M059J (cell line): ENCODE measurements at places on chromosomes 7 and 10.

- DNase-seq: no peak
These were observed 8.8 kb upstream of the CNPY1 start for GRCh38 chr7:155555116-155555695.

- no peak for DNase-seq
These were observed 929 bp downstream of the HOXA6 start for GRCh38 chr7:27146491-27147198.

DNA sequence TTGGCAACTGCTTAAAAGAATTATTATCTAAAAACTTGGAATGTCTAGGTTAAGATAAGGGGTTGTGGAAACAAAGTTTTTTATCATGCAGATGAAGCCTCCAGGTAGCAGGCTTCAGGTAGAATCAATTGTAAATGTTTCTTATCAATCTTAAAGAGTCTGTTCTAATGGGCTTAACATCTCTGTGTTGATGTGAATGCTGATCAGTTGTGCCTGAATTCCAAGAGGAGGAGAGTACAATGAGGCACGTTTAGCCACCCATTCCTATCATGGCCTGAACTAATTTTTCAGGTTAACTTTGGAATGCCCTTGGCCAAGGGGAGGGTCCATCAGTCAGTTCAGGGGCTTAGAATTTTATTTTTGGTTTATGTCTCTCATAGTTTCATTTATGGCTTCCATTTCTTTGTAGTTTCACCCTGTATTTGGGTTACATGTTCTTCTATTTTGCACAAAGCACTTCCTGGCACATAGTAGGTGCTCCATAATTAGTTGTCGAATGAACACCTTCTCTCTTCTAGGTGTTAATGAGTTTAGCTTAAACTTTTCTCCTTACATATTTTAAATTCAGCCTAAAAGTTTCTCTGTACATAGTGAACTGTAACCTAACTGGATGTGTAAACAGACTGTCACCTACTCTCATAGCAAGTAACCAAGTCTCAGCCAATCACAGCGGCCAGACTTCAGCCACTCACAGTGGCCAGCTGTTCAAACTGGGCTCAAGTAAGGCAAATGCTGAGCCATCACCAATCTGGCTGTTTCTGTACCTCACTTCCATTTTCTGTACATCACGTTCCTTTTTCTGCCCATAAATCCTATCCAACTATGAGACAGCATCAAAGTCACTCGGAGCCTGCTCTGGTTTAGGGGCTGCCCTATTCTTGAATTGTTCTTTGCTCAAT is 34.7 kb downstream of the ALOX5 start:
- DNase-seq: no peak

GRCh38 chr10:23777153-23777552 is 338.3 kb downstream of the OTUD1 start:
- no peak for DNase-seq

DNA sequence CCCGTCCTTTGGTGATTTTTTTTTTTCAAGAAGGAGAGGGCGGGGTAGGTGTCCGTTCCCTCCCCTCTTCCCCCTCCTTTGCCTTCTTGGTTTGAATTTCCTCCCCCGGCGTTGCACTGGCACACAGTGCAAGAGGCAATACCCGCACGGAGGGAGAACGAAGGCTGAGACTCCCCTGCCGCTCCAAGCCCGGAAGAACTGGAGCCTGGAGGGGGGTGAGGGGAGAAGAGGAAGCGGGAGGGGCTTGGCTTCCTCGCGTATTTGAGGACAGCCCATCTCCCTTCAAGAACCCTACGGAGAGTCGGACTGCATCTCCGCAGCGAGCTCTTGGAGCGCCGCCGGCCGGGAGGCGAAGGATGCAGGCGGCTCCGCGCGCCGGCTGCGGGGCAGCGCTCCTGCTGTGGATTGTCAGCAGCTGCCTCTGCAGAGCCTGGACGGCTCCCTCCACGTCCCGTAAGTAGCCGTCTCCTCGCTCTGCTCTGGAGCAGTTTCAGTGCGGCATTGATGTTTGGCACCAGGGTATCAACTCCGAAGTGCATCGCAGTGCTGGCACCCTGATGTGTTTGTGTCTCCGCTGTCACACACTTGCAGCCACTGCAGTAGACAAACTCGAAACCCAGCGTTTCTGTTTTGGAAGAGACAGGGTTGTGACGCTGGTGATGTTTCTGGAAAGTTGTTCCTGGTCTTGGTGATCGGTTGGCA is at the start of gene CNTNAP2:
Gene CNTNAP2, plus strand, starts transcription at position 281 of the 702 bp plus-strand sequence. Its CDS starts 76 bp downstream, at position 357.
- no peak for DNase-seq

- no peak for DNase-seq
These were observed 173.3 kb downstream of the NEURL1 start for GRCh38 chr10:103666762-103667150.

DNA sequence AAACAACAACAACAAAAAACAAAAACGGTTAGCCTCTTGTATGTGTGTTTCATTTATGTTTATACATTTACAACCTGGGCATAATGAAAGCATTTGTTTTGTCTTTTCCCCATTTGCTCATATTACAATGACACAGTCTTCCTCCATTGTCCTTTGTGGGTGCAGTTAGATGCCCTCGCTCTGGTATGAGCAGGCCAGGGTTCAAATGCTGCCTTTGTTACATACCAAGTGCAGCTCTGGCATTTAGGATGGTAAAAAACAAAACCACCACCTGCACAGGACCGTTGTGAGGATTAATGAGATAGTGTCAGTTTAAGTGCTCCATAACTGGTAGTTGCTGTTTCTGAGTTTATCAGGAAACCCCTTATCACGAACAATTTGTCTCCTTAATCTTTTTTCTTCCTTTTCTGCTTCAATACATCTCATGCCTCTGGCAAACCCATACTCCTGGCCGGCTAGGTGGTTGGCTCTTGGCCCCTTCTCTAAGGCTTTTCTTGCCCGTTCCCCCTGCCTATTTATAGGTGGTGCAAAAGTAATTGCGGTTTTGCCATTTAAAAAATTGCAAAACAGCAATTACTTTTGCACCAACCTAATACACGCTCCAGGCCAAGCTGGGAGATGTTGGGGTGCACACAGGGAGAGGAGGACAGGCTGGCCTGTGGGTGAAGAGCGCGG is 18.6 kb upstream of the TMEM225B start:
- no peak for DNase-seq

- no peak for DNase-seq
These were observed 16.6 kb downstream of the RPP38 start for GRCh38 chr10:15113766-15114165.
